Naive thymus-derived CD4-positive, alpha-beta T cell (primary cell): ENCODE measurements at places on chromosomes 1 and 21. TPM values are rescaled to one million over a fixed set of nuclear protein-coding genes. Genes with fewer than 3 reads are reported as not detected.

The RNU1-1 gene
- polyA plus RNA-seq = not detected

DNA sequence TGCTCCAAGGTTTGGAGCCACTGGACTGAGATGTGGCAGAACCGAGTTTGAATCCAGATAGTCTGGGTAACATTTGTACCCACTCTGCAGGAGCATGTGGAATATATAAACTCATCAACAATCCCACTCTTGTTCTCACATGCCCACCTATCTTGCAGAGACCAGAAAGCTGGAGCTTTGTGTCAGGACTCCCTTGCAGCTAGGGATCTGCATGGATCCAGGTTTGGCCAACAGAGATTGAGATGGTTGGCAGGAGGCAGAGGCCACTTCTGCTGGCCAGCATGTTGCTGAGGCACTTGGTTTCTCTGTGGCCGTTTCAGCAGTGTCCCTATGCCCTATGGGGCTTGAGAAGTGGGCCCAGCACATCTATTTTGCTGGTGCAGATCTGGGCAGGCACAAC is 208.3 kb downstream of the KAZN start:
- no peak for DNase-seq

DNA sequence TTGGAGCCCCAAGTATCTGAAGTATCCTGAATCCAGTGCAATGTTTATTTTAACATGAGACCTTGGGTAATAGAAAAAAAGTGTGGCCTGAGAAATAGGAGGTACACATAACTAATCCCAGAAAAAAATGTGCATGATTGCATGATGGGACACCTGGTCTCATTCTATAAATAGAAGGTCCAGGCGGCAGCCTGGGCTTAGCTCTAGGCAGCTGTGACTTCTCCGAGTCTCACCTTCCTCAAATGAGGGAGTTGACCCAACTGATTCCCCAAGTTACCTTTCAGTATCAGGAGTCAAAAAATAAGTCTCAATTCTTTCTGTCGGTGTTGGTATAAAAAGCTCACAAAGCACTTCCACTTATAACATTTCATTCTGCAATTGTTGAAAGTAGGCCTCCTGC is 65.9 kb upstream of the CCDC190 start:
- DNase-seq = no peak

GRCh38 chr1:26932531-26932930 is 11.0 kb downstream of the NUDC start:
- DNase-seq = no peak
